Smooth muscle cell of the brain vasculature (primary cell): ENCODE measurements at places on chromosomes 13 and 19.

DNA sequence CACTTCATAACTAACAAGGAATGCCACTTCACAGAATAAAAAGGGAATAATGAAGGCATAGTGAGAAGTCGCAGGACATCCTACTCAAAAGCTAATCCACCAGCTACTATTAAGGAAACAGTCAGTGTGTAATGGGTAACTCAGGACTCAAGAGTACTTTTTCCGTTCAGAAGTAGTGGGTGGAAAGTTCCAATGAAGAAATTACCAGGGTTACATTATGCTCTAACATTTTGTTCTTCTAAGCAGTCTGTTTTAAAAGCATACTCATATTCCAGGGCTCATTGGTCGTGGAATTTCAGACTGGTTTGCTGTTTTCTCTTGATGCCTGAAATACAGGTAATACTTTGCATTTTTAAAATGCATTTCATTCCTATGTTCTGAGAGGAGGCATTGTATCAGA lies 222.4 kb upstream of the IRS2 start:
- no peak for DNase-seq

DNA sequence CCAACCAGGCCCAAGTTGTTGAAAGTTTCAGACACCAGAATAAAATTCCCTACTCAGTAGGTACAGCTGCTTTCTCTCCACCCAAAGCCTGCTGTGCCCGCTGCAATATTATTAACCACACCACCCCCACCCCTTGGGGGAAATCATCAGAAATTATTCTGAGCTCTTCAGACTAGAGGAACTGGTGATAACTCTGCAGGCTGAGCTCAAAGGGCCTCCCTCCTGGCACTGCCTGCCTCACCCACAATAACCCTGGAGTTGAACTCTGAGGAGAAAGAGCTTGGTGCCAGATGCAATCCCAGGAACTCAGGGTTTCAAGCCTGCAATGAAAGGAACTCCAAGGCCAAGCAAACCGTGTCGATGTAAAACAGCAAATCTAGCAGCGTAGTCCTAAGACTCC lies 381.7 kb upstream of the ZNF507 start:
- DNase-seq = no peak

GRCh38 chr13:97425590-97425989 lies 8.4 kb upstream of the RAP2A start:
- no peak for DNase-seq

DNA sequence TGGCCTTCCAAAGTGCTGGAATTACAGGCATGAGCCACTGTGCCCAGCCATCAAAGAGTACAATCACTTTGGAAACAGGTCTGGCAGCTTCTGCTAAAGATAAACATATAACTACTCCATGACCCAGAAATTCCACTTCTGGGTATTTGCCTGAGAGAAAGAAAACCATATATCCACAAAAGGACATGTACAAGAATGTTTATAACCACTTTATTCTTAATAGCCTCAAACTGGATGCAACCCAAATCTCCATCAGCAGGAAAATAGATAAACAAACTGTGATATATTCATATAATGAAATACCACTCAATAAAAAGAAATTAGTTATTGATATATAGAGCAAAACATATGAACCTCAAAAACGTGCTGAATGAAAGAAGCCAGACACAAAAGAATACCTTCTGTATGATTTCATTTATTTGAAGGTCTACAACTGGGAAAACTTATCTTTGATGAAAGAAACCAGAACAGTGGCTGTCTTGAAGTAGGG lies 40.5 kb downstream of the TEX26 start:
- DNase-seq = no peak

DNA sequence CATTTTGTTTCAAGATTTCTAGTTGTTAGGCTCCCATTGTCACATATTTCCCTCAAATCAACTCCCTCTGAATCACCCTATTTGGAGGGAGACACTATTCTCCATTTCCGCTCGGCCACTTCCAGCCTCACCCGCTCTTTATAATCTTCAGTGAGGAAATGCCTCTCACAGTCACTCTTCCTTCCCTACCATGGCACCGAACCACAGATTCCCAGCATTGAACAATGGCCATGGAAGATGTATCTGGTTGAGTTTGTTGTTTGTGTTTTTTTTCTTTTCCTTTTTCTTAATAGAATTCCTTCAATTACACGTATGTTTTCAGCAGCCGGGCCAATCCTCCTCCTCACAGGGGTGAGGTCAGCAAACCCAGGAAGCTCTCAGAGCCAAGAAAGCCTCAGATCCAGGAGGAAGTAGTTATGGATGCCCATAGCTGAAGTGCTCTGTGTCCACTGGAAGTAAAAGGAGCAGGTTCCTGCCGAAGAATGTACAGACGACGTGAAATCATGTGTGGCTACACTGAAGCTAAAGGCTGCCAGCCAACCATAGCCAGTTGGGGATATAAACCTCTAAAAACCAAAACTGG lies 472.1 kb downstream of the FOXO1 start:
- DNase-seq = no peak

GRCh38 chr19:58268344-58268743 lies 10.4 kb upstream of the ZNF8 start:
- no peak for DNase-seq

DNA sequence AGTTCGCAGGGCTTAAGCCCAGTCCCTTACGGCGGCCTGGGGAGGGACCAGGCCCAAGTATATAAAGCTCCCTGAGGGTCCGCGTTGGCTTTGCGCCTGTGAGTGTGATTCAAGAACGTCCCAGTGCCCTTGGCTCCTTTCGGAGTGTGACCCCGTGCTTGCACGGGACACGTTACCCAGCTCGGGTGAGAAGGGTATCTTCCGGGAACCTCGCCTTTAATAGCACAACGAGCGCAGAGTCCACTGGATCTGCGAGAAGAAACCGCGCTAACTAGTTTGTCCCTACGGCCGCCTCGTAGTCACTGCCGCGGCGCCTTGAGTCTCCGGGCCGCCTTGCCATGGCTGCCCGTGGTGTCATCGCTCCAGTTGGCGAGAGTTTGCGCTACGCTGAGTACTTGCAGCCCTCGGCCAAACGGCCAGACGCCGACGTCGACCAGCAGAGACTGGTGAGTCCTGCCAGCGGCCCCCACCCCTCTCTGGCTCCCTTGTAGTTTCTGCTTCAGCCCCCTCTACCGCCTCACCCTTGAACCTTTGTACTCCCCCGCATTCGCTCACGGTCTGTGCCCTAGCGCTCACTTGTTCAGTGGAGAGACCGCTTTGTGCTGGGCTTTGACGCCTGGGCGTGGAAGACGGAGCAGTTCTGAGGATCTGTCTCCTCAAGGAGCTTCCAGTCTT lies at the start of gene DNAJC15:
TSS of gene DNAJC15 (plus strand) at position 298 of the 675 bp plus-strand sequence. CDS start at position 339, 41 bp downstream.
- DNase-seq = peak; percentile 58

DNA sequence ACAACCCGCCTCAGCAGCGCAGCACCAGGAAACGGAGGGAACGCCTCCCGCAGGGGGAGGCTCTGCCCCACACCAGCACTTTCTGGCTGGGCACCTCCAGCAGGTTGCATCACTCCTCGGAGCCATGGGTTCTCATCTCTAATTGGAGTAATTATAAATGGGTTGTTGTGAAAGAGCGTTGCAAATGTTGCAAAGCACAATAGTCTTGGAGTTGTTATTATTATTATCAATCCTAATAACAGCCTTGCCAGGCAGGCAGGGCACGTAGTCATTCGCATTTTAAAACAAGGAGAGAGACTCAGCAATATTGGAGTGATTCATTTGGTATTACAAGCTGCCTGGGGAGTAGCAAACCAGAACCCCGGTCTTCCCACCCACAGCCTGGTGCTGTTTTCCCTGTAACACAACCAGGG lies 108.6 kb upstream of the GJB6 start:
- no peak for DNase-seq

DNA sequence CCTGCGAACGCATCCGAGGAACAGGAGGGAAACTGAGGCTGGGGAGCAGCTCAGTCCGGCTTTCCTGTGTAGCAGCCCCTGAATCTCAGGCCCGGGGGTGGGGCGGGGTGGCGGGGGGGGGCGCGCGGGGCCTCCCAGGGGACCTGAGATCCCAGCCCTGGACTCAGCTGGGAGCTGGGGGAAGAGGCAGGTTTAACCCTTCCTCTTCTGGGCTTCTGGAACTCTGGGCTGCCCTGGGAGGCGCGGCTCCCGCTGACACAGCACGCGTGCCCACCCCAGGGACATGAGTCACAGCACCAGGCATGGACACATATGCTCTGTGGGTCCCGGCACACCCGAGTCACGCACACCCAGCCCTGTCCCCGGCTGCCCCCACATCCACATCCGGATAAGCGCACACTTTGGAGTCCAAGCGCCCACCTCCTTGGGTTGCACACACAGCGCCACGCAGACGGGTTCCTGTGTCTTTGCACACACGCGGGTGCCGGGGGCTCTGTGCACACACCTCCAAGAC lies 3.5 kb upstream of the CIRBP start:
- no peak for DNase-seq

GRCh38 chr13:47066226-47066625 lies 169.4 kb upstream of the HTR2A start:
- peak; percentile 23 for DNase-seq

GRCh38 chr19:49570138-49570856 lies 10.1 kb downstream of the NOSIP start:
- DNase-seq = no peak

DNA sequence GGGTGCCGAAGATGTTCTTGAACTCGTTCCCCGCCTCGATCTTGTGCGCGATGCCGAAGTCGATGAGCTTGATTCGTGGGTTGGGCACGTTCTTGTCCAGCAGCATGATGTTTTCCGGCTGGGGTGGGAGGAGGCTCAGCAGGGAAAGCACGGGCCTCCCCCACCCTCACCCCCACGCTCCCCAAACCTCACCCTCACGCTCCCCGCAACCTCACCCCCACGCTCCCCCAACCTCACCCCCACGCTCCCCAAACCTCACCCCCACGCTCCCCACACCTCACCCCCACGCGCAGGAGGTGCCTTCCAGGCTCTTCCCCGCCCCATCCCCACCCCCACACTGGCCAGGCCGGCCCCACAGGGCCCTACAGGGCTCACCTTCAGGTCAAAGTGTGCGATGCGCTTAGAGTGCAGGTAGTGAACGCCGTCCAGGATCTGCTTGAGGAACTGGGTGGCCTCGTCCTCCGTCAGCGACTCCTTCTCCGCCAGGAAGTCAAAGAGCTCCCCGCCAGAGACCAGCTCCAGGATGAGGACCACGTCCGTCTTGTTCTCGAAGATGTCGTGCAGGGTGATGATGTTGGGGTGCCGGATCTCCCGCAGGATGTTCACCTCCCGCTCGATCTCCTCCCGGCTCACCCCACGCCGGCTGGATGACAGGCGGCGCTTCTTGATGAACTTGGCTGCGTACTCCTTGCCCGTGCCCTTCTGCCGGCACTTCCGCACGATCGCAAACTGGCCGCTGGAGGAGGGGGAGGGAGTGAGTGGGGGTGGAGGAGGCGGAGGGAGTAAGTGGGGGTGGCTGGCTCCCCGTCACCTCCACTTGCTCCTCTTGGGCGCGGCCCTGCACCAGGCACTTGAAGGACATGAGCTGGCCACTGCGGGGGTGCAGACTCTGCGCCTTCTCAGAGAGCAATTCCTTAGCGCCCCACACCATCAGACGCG lies 6.4 kb downstream of the DAPK3 start:
- no peak for DNase-seq

DNA sequence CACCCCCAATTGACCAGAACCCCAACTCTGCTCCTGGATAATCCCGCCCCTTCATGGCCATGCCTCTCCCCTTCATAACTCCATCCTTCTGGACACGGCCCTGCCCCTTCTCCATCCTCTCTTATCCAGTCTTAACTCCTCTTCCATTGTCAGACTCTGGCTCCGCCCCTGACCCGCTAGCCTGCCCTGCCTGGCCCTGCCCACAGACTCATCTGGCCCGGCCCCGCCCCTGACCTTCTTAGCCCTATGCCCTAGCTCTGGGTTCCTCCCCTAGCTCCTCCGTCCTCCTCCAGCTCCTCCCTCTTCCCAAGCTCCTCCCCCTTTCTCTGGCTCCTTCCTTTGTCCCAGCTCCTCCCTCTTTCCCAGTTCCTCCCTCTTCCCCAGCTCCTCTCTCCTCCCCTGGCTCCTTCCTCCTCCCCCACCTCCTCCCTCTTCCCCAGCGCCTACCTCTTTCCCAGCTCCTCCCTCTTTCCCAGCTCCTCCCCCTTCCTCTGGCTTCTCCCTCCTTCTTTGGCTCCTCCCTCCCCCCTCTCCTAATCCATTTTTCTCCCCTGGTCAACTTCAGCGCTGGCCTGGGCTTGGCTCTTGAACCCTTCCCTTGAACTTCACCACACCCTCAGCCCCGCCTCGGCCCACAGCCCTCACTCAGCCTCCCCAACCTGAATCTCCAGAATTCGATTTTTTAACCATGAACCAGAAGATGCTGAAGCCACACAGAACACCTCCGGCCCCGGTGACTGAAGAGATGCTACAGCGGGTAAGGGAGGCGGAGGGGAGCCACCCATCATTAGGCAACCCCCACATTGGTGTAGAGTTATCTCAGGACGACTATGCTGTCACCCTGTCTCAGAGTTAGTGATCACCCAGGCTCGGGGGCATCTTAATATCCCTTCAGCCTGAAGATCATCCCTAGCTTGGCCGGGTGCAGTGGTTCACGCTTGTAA lies 9.2 kb upstream of the ZNF358 start:
- DNase-seq = no peak

DNA sequence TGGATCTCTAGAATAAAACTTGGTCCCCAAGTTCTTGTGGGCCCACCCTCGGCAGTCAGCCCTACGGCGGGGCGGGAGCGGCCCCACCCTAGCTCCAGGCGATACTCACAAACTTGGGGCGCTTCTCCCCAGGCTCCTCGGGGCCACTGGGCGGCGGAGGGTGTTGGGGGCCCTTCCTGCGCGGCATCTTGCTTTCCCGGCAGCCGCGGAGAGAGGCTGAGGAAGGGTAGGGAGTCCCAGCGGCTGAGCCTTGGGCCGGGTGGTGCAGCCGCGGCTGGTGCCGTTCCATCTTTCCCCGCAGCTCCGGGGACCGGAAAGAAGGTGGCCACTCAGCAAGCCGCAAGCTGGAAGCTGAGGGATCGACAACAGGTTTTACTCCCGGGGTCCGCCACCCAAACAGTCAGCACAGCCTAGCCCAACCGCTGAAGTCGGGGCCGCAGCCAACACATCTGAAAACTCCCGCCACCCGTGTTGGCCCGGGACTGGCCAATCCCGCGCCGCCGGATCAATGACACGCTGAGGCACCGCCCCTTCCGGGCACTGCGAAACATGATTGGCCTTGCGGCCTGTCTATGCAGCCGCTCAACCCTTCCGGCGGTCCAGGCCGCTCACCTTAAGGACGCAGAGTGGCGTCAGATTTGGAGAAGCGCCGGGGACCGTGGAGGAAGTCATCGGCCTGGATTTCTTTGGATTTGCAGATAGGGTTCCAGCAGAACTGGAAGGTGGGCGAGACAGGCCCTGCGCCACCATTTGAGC lies at the start of gene DIAPH3:
TSS of gene DIAPH3 (minus strand) at position 451 of the 756 bp plus-strand sequence. CDS start at position 289, 162 bp downstream.
- peak; percentile 84 for DNase-seq

DNA sequence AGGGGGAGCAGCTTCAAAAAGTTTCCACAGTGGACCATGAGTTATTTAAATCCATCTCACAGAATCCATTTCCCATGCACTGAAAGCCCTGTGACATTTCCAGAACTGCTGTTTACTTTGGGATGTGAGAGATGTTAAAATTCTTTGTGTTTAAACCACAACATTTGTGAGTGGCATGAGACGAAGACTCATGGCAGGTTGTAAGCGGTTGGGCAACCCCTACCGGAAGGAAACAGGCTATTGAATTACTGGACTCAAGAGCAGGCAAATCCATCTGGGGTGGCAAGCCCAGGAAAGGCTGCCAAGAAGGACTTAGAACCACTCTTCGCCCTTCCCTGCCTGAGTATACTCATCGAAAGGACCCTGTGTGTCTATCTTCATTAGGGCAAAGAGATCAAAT lies 22.3 kb upstream of the CLDN10 start:
- DNase-seq = no peak
